ENCODE measurements at places on chromosomes 11 and 22.

DNA sequence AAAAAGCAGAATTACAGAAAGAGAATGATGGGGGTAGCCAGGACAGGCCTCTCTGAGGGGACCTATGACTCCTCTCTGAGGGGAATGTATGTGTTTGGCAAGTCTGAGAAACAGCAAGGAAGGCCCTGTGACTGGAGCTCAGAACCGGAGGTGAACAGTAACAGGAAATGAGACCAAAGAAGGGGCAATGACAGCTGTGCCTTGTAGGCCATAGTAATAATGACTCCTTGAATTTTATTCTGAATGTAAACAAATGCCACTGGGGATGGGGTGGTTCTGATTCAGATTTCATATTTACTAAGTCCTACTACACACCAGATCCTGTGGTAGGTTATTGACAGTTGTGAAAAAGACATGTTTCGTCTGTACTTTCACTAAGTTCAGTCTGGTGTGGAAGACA, 52.8 kb upstream of the APOA1 start:
- no peak for DNase-seq

- no peak for DNase-seq
These were observed 15.5 kb upstream of the OR5M11 start for GRCh38 chr11:56558574-56558973.

- DNase-seq = no peak
These were observed 33.0 kb downstream of the PRR5L start for GRCh38 chr11:36328966-36329673.

GRCh38 chr11:57972013-57972367, 51.7 kb upstream of the OR9Q1 start:
- DNase-seq = no peak

- no peak for DNase-seq
These were observed 526.7 kb downstream of the BRD1 start for GRCh38 chr22:49300951-49301397.

- DNase-seq = no peak
These were observed 1630.8 kb upstream of the TENM4 start for GRCh38 chr11:81071606-81072005.

- DNase-seq = no peak
These were observed 9.6 kb downstream of the PLEKHA7 start for GRCh38 chr11:17004486-17005148.

DNA sequence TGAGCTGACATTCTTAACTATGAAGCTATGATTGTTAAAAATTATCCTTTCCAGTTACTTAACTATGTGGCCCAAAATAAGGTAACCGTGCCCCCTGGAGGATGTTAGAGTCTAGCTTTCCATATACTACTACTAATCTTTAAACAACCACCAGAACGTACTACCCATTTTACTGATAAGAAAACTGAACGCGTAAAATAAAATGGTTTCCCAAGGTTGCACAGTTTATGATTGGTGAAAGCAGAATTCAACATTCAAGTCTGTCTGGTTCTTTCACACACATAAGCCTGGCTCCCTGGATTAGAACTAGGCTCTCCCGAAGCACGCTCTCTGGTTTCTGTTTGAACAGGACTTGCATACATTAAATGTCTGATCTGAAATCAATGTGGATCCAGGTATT, 437.8 kb upstream of the CCDC90B start:
- DNase-seq = no peak

- no peak for DNase-seq
These were observed 22.9 kb downstream of the RPUSD4 start for GRCh38 chr11:126188332-126189108.

Measured in iPS DF 19.7 (cell line).